ENCODE measurements at places on chromosomes 1 and 21.

GRCh38 chr1:115077286-115077983 lies 11.9 kb downstream of the TSPAN2 start:
- no peak for DNase-seq

- no peak for DNase-seq
Observed at GRCh38 chr1:47971385-47972160, 25.6 kb downstream of the TRABD2B start.

DNA sequence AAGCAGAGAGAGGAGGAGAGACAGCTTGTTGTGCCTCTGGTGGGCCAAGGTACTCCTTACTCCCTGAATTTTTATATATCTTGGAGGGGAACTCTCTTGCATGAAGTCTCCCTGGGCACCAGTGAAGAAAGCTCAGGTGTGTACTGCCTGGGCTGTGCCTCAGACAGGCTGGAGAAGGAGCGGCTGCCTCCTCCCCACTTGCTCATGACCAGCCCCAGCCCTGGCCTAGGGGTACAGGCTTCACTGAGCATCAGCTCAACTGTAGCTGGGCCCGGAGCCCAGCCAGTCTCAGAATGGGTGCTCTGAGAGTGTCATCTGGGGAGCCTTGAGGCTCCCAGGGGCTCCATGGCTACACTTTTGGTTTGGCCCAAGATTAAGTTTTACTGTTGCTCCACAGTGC lies 44.8 kb upstream of the TENT5C start:
- no peak for DNase-seq

DNA sequence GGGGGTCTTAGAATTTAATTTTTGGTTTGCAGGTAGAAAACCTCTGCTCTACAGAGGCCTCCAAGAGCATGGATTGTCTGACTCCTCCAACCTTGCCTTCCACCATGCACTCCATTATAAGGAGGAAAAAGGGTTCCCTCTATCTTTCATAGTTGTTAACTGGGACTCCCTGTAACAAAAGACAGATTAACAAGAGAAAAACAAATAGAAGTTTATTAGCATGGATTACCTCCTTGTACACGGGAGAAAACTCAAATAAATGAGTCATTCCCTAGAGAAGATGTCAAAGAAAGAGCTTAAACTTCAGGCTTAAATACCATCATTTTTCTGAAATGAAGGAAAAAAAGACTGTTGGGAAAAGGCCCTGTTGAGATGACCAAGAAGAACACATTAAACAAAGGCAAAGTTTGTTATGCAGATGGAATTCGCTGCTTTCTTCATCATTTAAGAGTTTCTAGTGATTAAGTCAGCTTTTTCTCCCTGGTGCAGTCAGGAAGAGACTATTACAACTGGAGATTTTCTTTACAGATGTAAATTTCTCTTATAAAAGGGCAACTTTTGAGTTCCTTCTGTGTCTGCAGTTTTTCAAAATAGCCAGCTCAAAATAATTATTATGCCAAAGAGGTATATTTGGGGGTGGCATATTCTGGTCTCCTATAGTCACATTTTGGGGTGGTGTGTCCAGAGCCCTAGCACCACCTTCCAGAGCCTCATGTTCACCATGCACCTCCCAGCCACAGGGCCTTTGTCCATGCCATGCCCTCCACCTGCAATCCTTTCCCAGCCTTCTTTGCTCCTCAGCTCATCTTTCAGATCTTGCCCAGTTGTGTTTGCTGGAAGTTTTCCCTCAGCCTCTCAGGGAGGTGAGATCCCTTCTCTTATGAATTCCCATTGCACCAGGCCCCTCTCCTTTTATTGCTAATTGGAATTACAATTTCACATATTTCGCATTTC lies 63.1 kb upstream of the KLHDC7A start:
- DNase-seq = no peak

DNA sequence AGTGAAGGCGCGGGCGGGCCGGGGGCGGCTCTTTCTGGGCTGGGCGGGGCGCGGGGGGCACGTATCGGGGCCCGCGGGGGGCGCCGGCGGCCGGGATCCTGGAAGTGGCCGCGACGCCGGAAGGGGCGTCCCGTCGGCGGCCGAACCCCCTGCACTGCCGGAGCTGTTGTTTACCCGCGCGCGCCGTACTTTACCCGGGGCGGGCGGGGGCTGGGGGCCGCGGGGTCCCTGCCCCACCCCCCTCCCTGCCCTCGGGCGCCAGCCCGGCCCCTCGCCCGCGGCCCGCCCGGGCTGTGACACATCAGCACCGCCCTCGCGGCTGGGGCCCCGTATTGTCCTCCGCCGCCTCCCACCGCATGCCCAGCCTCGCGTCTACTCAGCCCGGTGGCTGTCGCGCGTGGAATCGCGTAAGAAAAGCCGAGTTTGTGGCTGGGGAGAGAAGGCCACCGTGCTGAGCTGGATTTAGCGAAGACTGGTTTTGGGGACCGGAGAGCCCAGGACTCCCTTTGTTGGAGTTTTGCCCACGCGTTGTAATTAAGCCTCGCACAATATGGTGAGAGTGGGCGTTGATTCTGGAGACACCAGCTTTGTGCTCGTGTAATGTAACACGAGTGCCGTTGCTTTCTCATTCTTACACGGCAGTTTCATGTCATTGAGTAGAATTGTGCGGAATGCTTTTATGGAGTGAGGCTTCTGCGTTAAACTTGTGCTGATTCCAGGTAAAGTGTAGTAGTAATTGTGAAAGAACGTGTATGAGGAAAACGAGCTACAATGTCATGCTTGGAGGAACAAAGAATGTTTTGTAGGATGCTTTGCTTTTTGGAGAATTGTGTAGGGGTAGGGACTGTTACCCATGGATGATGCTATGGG lies 559 bp downstream of the BACH1 start:
- no peak for DNase-seq

GRCh38 chr1:10299151-10299550 lies 88.8 kb downstream of the KIF1B start:
- DNase-seq = no peak

GRCh38 chr1:165397944-165398343 lies 41.4 kb upstream of the LMX1A start:
- no peak for DNase-seq

GRCh38 chr21:16004523-16004922 lies 274.7 kb downstream of the USP25 start:
- DNase-seq = no peak

GRCh38 chr1:234838182-234838581 lies 228.2 kb upstream of the IRF2BP2 start:
- DNase-seq = no peak

- no peak for DNase-seq
Observed at GRCh38 chr1:18062185-18062584, 45.4 kb upstream of the IGSF21 start.

DNA sequence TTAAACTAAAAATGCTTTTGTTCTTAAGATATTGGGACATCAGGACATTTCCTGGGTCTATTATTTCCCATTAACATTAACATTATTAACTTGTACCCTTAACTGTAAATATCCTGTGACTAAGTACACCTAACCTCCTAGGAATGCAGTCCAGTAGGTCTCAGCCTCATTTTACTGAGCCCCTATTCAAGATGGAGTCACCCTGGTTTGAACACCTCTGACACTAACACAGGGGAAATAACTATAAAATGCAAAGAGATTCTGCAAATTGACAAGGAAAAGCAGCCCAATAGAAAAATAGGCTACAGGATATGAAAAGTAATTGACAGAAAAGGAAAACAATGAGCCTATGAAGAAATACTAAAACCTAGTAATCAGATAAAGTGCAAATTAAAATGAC lies 11.6 kb upstream of the NCMAP start:
- DNase-seq = no peak

DNA sequence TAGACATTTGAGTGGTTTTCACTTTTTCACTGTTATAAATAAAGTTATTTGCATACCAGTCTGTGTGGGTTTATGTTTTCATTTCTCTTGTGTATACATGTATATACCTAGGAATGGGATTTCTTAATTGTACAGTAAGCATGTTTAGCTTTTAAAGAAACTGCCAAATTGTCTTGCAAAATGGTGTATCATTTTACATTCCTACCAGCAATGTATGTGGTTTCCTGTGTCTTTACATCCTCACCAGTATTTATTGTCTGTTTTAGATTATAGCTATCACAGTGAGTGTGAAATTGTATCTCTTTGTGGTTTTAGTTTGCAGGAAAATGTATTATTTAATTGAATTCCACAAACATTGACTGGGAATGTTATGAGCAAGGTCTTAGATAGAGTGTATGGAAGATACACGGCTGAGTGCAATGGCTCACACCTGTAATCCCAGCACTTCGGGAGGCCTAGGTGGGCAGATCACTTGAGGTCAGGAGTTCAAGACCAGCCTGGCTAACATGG lies 57.3 kb downstream of the MACF1 start:
- DNase-seq = no peak

DNA sequence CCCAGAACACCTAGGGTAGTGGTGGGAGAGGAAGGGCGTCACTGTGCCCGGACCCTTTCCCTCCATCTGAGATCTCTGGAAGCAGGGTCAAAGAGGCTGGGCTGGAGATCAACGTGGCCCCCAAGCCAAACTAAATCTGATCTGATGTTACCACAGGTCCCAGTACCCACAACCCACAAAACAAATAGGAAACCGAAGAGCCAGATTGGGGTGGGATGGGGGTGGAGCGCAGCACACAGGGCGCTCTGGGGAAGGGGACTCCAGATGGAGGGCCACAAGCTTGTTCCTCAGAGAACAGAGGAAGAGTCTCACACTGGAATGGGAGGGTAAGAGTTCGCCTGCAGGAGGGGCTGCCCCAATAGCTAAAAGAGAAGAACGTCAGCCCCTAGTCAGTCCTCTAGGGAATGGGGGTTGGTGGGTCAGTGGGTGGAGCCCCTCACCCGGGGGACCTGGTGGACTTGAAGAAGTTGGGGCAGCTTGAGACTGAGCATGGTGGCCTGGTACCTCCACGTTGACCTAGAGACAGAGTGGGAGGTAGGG lies 1.5 kb downstream of the PAQR6 start:
- no peak for DNase-seq

GRCh38 chr1:233289676-233290075 lies 5.8 kb downstream of the PCNX2 start:
- no peak for DNase-seq

- DNase-seq = no peak
Observed at GRCh38 chr1:160429125-160429561, 28.8 kb downstream of the VANGL2 start.

- peak; percentile 16 for DNase-seq
Observed at GRCh38 chr1:39575191-39576015, 1.2 kb downstream of the PABPC4 start.

GRCh38 chr1:155329980-155330598 lies 9.4 kb downstream of the RUSC1 start:
- DNase-seq = no peak

DNA sequence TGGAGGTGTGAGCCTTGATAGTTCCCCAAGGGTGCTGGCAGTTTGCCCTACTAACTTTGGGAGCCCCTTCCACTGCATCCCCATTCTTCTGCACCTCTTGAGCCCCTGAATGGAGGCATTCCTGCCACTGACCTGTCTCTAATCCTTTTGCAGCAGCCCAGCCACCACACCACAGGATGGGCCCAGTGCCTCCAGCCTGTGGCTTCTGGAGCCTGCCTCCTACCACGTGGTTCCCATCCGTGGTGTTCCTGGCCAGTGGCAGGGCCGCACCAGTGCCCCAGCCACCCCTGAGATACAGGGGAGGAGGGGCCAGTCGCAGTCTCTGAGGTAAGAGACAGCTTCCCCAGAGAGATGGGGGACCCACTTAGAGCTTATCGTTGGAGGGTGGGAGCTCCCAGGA lies 14.4 kb downstream of the INAVA start:
- no peak for DNase-seq

GRCh38 chr1:39648496-39648895 lies 9.1 kb upstream of the HEYL start:
- no peak for DNase-seq

- DNase-seq = no peak
Observed at GRCh38 chr21:45118099-45118498, 43.7 kb downstream of the ADARB1 start.

- peak; percentile 56 for DNase-seq
Observed at GRCh38 chr1:155091071-155092051, 12.7 kb downstream of the EFNA3 start.

- peak; percentile 15 for DNase-seq
Observed at GRCh38 chr1:8460132-8460544, 142.2 kb downstream of the SLC45A1 start.

- DNase-seq = no peak
Observed at GRCh38 chr1:234602334-234603220, 7.4 kb downstream of the IRF2BP2 start.

GRCh38 chr1:69587391-69587790 lies 19.7 kb downstream of the LRRC7 start:
- DNase-seq = no peak

GRCh38 chr1:158972841-158973240 lies 36.9 kb upstream of the IFI16 start:
- DNase-seq = no peak

- DNase-seq = no peak
Observed at GRCh38 chr1:212973426-212973825, 23.1 kb downstream of the VASH2 start.

DNA sequence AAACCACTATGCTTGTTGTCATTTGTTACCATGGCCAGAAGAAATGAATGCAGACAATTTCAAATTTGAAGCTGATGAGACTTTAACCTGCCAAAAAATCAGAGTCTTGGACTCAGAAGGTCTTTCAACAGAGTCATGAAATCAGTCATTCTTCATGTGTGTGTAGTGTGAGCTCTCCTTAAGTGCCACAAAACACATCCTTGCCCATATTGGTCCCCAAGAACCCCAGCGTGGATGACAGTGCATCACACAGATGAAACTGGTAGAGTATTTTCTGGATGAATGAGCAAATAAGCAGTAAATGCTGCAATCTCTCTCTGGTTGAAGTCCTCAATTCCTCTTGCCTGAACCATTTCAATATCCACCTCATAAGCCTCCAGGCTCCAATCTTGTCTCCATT lies 28.7 kb upstream of the ETS2 start:
- DNase-seq = no peak

- no peak for DNase-seq
Observed at GRCh38 chr1:24437631-24438396, 22.2 kb downstream of the NIPAL3 start.

DNA sequence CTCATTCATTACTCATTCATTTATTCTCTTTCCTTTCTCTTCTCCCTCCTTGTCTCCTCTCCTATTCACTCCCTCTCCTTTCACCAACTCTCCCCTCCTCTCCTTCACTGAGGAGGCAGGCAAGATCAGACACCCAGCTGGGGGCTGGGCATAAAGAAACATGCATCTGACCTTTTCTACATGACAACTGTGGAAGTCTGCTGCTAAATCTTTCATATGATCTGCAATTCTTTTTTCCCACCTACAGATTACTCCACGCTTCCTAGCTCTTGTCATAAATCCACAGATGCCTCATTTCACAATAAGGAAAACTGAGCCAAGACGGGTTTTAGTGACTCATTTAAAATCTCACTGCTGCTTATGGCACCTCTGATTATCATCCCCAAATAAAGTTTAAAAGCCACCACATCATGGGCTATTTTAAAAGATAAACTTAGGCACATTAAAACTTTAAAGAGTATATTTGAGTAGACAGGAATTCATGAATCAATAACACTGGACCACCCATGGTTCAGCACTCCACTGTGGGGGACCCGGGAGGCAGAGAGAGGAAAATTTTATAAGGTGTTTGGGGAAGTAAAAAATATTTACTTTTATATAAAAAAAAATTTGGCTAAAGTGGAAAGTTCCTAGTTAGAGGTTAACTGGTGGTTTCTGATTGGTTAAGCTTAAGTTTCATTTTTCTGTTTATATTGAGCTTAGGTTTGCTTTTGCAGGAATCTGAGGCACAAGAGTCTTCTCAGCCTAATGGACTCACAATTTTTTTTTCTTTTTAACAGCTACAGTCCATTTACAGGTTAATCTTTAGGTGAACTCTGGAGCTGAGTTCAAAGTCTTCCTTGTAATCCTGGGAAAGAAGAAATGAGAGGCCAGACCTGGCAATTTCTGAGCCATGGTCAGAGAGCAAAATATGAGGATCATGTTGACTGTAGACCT lies 55.8 kb upstream of the DNAH14 start:
- no peak for DNase-seq
